Osteocyte (in vitro differentiated cells): ENCODE measurements at places on chromosomes 4 and X. TPM values are rescaled to one million over a fixed set of nuclear protein-coding genes. Genes with fewer than 3 reads are reported as not detected.

DNA sequence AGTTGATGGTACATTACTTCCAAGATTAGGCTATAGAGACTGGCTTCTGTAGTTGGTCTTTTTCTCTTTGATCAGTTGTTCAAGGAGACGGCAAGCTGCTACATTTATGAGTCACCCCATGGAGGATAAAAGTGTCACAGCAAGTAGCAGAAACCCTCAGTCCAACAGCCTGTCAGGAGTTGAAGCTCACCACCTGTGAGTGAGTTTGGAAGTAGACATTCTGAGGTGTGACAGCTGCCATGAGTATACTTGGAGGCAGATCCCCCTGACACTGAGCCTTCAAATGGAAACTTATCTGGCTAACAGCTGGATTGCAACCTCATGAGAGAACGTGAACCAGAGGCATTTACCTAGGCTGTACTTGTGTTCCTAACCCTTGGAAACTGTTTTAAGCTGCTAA is 68.0 kb downstream of the CCNG2 start:
- DNase-seq, result no peak

DNA sequence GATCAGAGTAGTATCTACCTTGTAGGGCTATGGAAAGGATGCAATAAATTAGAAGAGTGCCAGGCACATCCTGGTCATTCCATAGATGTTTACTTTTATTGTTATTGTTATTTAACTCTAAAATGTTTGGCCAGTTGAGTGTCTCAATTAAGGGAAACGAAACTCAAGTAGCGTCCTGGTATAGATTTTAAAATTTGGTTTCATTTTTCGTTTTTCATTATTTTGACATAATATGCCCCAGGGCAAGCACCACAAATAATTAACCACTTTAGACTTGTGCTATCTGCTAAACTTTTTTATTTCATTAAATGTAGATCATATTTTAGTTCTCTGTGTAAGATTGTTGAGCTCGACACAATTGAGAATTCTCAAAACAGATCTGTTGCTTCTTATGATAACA is 179.7 kb upstream of the PRPS2 start:
- no peak for DNase-seq

DNA sequence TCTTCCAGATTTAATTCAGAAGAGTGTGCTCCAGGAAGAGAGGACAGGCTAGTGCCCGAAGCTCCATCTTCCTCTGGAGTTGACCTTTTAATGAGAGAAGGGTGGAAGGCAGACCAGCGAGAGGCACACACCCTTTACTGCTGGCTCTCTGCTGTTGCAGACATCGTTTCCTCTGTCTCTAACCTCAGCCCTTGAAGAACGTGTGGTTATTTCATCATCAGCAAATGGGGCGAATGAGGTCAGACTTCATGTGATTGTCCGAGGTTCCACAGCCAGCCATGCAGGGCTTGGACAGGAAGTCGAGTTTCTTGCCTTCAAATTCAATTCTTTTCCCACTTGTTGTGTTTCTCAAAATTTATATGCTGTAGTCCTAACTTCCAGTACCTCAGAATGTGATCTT is 155.2 kb upstream of the MSX1 start:
- DNase-seq, result no peak

The CT45A3 gene
- not detected in 2 replicates for total RNA-seq

DNA sequence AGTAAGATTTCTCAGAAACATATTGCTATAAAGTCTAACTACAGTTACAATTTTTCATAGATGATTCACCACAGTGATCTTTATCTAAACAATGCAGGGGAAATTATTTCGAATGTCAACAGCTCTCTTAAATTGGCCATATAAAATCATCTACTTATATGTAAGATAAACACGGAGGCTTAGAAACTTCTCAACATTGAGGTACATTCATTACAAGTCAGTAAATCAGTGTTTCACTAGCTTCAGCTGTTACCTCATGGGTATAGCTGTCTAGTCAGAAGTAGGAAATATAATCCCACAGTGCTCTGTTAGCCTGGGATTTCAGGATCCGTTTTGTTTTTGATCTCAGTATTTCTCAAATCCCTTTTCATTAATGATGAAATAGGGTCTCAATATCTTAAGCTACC is 43.2 kb downstream of the PCDH7 start:
- no peak for DNase-seq

The RTL3 gene
- 0.18 TPM in 1 of 2 replicates, not detected in the other for total RNA-seq
